HL-60 (cell line): ENCODE measurements at places on chromosomes 5 and 9.

- no peak for DNase-seq
Measured at GRCh38 chr5:135832941-135833920, 1.2 kb upstream of the SLC25A48 start.

DNA sequence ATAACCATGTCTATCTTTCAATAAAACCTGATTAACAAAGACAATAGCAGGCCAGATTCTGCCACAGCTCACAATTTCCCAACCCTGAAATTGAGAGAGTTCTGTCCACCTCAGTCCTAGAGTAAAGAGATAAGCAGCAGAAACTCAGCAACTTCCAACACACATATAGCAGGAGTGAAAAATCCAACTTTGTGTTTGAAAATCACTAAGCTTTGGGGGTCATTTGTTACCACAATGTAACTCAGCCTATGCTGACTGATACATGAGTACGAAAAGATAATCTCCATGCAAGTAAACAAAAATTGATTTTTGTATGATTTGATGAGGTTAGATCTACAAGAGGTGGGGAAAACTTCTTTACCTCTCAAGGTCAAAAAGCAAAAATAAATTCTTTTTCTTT, 231.0 kb upstream of the DAPK1 start:
- no peak for DNase-seq

DNA sequence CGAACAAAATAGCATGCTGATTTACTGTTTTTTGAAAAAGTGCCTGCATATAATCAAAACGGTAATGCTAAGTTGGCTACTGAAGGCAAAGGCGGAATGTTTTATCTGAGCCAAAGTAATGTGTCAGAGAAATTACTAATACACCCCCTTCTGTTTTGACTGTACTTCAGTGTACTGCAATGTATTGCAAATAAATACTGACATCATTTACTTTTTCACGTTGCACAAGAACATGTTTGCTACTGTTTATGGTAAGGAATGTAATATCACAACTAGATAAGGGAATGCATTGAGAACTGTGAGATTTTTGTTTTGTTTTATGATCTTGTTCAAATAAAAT, 813 bp upstream of the AGTPBP1 start:
- peak; percentile 56 for DNase-seq

- DNase-seq: no peak
Measured at GRCh38 chr5:155200608-155201007, 187.1 kb downstream of the KIF4B start.

DNA sequence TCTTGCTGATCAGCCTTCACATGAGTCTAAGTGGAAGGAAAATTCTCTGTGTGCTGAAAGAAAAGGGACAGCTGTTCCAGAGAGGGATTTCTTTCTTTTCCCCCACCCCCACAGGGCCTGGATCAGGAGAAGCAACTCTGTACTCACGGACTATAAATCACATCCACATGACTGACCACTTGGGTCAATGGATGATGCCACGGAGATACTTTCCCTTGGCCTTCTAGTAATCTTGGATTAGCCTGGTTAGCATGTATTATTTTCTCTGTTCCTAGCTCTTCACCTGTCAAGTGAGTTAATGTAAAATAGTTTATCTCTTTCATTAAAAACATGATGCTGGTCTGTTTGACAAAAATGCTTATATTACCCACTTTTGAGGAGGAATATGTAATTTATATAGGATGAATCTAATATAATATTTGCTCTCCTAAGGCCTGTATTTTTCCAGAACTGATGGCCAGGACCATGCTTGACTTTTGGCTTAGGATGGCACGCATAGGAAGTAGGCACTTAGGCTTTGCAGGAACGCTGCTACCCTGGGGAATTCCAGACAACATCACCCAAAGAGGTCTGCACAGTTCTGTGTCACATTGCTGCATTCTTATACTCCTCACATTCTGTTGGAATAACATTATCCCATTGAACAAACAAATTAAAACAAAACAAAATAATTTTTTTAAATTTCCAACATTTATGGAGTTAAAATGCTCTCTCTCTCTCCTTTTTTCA, 892.1 kb downstream of the TLE1 start:
- no peak for DNase-seq

GRCh38 chr5:132112111-132112510, 38.5 kb downstream of the CSF2 start:
- DNase-seq: no peak

- no peak for DNase-seq
Measured at GRCh38 chr9:135240871-135241311, 153.4 kb downstream of the OLFM1 start.
